ENCODE measurements at places on chromosomes 13 and 19. TPM values are rescaled to one million over a fixed set of nuclear protein-coding genes. Genes with fewer than 3 reads are reported as not detected.

DNA sequence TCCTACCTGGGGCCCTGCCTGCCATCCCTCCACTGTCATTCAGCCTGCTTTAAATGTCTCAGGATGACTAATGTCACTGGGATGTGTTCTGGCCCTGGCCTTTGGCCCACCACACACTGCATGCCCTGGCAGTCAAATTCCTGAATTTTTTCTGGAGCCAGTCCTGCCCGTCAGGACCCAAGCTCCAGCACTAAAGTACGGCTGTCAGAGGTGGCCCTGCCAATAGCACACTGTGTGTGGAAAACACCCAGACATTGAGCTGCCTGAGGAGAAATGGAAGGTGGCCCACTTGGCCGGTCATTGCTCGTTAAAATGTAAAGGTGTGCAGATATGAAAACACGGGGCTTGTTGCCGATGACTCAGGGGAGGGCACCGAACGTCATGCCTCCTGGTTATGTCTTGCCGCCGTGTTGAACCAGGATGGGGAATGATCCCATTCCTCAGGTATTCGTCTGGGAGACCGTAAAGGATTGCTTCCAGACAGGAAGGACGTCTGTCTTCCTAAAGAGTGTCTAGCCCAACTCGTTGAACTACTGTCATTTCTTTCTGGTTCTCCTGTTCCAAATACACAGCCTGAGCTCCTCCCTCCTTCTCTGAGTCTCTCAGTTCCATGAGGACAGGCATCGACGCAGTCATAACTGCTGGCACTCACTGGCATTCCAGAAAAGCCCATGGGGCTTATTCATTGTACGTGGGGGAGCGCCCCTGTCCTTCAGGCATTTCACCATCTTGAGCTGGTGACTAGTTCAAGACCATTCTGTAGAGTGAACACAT lies 40.6 kb downstream of the COL4A2 start:
- DNase-seq: no peak
- no peak overlapping the region for H3K4me3 ChIP-seq
- H3K36me3 ChIP-seq: no peaks in the 10 kb centered on the region
- peak overlapping the region; percentile 63 for H3K27ac ChIP-seq

GRCh38 chr19:33568706-33569105 lies 47.1 kb upstream of the PEPD start:
- H3K27ac ChIP-seq: no peak overlapping the region
- H3K27me3 ChIP-seq: peaks cover 67% of the 10 kb centered on the region
- no peaks in the 10 kb centered on the region for H3K36me3 ChIP-seq
- DNase-seq: no peak
- no peaks in the 10 kb centered on the region for H3K4me1 ChIP-seq

DNA sequence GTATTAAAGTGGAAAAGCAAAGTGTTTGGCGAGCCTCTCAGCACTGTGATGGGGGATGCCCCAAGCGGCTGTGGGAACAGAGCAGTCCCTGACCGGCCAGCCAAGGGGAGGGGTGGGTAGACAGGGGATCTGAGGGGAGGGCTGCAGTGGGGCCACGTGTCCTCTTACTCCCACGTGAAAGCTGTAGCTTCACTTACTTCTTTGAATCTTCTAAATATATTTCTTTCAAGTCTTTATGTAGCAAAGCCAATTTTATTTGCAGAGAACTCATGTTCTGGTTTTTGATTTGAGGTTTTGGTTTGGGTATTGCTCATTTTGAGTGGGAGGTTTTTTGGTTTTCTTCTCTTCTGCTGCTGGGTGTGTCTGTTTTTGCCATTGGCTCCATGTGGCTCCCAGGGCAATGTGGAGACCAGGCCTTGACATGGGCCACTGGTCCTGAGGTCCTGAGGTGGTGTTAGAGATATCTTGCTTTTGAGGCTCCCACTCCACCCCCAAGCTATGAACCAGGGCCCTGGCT lies 17.7 kb upstream of the OVOL3 start:
- no peak for DNase-seq
- H3K4me3 ChIP-seq: no peak overlapping the region
- no peaks in the 10 kb centered on the region for H3K4me1 ChIP-seq
- no peak overlapping the region for H3K27ac ChIP-seq

DNA sequence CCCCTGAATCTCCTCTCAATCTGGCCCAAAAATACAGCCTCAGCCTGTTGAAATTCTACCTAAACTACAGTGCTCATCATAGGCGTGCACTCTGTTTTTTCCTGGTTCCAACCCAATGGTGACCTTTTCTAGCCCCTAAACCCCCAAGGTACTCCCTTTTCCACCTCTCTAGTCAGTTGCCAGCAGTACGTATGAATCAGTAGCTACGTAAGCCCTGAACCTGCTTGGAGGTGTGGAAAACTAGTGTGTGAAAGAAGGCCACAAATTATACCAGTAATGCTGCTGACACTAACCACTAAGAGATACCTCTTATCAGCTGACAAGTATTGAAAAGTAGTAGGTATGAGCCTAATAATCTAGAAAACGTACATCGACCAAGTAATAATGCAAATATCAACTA lies 60.9 kb downstream of the FOXO1 start:
- no peak overlapping the region for H3K4me3 ChIP-seq
- no peak for DNase-seq
- H3K27me3 ChIP-seq: no peaks in the 10 kb centered on the region

DNA sequence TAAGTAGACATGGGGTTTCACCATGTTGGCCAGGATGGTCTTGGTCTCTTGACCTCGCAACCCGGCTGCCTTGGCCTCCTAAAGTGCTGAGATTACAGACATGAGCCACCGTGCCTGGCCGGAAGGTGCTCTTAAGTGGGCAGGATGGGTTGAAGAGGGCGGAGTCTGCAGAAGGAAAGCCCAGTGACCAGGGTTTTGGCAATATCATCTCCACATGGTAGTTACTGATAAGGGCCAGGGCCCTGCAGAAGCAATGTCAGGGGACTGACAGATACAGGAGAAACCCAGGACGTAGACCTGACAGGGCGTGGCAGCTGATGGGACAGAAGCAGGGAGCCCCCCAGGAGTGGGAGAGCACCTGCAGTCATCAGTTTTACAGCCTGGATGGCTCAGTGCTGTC lies 45.7 kb upstream of the RNF113B start:
- peaks cover 6% of the 10 kb centered on the region for H3K4me1 ChIP-seq
- no peak overlapping the region for H3K27ac ChIP-seq
- no peaks in the 10 kb centered on the region for H3K36me3 ChIP-seq

GRCh38 chr19:16524991-16525734 lies 17.1 kb downstream of the CHERP start:
- H3K27me3 ChIP-seq: no peaks in the 10 kb centered on the region
- no peak overlapping the region for H3K27ac ChIP-seq
- DNase-seq: no peak
- H3K4me3 ChIP-seq: no peak overlapping the region
- peaks cover under 1% of the 10 kb centered on the region for H3K36me3 ChIP-seq

Gene FOSB
- 260 TPM for polyA plus RNA-seq

Data from left lung (tissue), 14 donors.